Activated CD4-positive, alpha-beta T cell treated with anti-CD3 and anti-CD28 coated beads, Interleukin-10, Interleukin-2, amounts not matched to agents 100 ng/mL and 50 ng/mL, durations not matched to agents 16 hours and 8 hours (primary cell): ENCODE measurements at places on chromosomes 7 and 10.

GRCh38 chr7:1101563-1102431 is 13.9 kb downstream of the GPER1 start:
- no peak for DNase-seq

- DNase-seq, result peak; percentile 54
Observed at GRCh38 chr10:29304264-29304994, 15.6 kb downstream of the LYZL1 start.

- no peak for DNase-seq
Observed at GRCh38 chr10:18880530-18880929, 168.1 kb upstream of the MALRD1 start.

- DNase-seq, result no peak
Observed at GRCh38 chr7:97623333-97623732, 108.6 kb upstream of the TAC1 start.

DNA sequence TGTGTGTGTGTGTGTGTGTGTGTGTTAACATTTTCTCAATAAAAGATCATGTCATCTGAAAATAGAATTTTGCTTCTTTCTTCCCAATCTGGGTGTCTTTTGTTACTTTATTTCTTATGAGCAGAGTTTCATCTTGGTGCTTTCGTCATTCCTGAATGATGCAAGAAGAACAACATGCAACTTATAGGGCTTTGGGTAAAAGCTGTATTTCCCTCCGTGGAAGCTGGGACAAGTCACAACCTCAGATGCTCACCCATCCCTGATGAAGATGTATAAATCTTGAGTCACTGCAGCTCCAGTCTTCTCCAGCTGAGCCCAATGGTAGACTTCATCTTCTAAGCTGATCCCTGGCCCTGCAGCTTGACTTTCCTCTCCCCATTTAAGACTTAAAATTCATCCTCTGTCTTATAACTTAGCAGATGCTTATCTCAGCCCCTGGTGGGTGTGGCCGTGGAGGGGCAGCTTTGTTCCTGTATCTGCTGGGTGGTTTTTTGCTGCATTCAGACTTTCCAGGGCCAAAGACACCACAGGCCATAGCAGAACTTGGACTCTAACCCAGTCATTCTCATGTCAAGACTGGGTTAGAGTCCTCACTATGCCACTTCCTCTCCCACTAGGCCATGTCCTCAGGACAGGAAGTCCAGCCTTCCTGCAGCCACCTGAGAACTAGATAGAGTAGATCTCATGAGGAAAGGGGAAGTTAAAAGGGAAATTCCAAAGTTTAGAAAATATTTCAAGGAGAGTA is 356.4 kb downstream of the TNS3 start:
- DNase-seq, result no peak

GRCh38 chr10:85645926-85646711 is 720.5 kb downstream of the GRID1 start:
- no peak for DNase-seq

GRCh38 chr7:112550468-112551060 is 69.8 kb downstream of the LSMEM1 start:
- DNase-seq, result peak; percentile 67

- DNase-seq, result no peak
Observed at GRCh38 chr7:83148776-83149175, 13.9 kb downstream of the PCLO start.

DNA sequence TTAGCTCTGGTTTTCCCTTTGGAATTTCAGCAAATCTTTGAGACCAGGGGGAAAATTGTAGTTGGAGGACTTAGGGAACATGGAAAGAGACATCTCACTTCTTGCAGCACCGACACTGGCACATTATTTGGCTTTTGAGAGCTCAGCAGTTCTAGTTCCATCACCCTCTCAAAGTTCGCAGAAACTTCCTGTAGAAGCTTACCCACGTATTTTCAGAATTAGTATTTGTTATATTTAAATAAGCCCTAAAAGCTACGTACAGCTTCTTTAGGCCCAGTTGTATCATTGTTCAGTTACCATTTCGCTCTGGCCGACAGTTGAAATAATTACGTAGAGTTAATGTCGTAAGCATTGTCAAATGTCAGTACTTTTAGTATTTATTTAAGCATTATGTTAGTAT is 13.4 kb downstream of the CEP55 start:
- peak; percentile 37 for DNase-seq

GRCh38 chr10:12670004-12670403 is 320.7 kb downstream of the CAMK1D start:
- no peak for DNase-seq

DNA sequence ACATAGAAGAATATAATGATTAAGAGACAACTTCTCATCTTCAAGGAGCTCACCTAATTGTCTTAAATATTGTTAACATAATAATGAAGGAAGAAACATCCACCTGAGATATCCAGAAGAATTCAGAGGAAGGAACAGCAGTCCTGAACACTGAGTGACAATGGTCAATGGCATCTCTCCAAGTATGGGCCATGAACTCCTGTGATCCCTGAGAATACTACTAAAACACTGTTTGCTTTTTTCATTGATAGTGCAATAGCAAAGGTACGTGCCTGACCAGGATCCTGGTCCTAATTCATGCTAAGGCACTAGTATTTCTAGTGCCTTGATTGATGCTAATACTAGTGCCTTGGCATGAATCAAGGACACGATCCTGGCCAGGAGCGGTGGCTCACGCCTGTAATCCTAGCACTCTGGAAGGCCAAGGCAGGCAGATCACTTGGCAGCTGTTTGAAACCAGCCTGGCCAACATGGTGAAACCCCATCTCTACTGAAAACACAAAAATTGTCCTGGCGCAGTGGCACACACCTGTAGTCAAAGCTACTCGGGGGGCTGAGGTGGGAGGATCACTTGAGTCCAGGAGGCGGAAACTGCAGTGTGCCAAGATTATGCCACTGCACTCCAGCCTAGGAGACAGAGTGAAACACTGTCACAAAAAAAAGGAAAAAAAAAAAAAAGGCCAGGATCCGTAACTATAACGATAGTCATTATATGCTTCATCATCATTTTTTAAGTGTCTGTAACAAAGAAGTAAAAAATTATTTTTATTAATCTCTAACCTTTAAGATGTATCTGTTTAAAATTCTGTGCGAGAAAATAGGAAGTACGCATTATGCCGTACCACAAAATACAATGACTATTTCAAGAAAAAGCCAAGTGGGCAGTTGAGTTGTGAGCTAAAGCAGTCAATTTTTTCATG is 49.1 kb downstream of the SRPK2 start:
- DNase-seq, result no peak

DNA sequence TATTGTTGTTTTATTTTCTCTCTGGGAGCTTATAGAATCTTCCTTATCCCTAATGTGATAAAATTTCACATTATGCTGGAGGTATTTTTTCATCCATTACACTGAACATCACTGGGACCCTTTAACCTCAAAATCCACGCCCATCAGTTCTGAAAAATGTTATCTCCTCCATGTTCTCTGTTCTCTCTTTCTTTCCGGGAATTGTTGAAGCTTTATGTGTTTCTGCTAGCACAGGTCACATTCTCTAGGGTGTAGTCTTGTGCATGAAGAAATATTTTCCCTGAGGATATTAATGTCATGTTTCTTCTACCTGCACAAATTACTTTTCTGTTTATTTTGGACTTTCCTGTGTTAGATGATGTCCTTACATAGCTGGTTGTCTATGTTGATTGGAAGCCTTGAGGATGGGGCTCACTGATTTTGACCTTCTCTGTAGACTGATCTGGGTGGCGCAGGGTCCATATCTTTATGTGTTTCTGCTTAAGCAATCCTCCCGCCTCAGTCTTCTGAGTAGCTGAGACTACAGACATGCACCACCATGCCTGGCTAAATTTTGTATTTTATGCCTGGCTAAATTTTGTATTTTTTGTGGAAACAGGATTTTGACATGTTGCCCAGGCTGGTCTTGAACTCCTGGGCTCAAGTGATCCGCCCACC is 31.4 kb upstream of the IL6 start:
- DNase-seq, result no peak

DNA sequence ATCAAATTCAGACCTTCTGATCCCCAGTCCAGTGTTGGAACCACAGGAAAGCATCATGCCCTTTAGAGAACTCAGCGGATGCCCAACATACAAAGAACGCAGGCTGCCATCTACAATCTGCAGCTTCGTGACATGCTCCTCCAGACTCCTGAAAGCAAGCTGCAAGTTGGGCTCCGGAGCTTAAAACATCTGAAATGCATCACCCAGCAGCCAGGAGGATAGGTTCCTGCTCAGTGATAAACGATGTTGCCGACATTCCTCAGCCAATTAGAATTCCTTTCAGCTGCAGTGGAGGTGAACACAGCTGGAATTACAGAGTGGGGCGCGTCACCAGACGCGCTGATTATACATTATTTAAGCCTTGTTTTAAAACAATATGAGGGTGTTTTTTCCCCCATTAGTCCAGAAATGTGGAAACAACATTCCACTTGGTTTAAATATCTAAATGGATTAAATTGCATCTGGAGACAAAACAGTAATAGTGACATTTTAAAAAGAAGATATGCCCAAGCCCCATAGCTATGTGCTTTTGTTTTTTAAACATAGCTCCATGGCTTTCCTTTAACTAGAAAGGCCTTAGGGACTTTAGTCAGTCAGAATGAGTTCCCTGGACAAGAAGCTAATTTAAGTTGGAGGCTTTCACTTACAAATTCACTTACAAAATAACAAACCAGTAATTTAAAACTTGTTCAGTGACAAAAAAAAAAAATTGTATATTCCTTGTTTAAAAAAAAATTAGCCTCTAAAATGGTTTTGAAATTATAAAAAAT is 6.3 kb downstream of the SMURF1 start:
- DNase-seq, result no peak

DNA sequence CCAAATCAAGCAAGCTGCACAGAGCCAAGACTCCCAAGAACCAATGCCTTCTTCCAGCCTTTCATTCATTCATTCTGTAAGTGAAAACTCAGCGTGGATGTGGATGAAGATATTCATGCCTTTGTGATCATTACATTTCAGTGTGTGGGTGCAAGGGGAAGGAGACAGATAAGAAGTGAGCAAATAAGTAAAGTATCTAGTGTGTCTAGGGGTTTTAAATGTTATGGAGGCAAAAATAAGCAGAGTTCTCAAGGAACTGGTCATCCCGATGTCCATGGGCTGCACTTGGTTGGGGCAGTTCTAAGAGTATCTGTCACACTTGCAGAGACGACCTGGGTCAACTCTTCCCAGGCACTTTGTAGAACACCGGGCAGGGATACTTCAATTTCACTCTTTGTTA is 149.1 kb downstream of the KIAA1217 start:
- DNase-seq, result no peak

DNA sequence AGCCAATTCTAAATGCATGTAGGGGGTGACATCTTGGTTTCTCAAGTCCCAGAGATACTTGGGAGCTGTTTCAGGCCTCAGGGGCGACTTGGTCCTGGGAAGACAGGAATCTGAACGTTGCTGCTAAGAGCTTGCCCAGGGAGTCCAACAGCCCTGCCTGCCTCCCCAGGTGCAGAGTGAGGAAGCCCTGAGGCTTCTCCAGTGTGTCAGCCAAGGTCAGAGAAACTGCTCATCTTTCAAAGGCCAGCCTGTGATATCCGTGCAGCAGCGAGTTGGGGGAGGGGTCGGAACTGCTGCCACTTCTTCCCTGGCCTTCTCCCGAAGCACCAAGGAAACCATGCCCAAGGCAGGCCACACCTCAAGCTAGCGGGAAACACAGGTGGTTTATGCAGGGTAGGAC is 9.7 kb downstream of the GDF2 start:
- DNase-seq, result no peak

- no peak for DNase-seq
Observed at GRCh38 chr7:84149573-84149972, 45.0 kb downstream of the SEMA3A start.

- no peak for DNase-seq
Observed at GRCh38 chr10:47019155-47020145, 108.2 kb downstream of the PTPN20 start.

DNA sequence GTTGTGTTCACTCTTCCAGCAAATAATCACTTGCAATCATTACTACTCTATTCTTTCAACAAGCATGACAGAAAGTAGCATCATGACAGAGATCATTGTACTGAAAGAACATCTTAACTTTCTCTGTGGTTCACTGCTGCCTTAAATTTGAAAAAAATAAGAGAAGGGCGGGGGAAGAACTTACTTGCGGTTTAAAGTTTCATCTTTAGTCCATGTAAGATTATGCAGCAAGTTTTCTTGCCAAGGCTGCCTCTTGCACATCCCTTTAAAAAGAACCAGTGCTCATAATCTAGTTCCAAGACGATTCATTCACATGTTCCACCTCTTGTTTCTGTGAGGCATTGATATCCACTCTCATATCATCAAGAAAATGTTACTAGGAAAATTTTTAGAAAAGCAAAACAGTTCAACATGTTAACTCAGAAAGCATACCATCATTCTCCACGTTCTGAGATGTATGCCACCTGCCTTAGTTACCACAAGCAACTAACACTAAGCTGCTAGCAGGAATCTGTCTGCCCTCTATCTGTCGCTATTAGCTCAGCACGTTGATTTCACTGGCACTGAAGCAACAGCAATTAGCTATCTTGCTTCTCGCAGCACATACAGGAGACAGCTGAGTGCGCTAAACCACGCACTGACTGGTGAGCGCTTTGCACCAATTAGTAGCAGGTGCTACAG is at the start of gene PCDH15:
TSS of gene PCDH15 (minus strand) at position 491 of the 681 bp plus-strand sequence. CDS start 136,969 bp downstream, outside the sequence.
- no peak for DNase-seq

- DNase-seq, result no peak
Observed at GRCh38 chr7:5222841-5223411, 32.9 kb downstream of the WIPI2 start.

DNA sequence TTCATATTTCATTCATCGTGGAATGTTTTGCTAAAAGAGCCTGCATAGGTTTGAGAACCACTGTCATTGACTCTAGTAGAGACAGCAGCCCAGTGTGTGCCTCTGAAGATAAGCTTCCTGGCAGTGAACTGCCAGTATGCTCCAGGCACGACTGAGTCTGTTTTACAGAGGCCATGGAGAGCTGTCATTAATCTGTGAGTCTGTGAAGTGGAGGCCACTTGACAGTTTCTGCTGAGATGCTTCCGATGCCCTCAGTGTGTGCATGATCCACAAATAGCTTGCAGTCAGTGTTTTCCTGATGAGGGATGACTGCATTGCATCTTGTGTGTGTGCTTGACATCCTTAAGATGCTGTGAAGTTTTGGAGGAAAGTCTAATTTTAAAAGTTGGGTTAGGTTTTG is 162.2 kb downstream of the PFKFB3 start:
- no peak for DNase-seq

DNA sequence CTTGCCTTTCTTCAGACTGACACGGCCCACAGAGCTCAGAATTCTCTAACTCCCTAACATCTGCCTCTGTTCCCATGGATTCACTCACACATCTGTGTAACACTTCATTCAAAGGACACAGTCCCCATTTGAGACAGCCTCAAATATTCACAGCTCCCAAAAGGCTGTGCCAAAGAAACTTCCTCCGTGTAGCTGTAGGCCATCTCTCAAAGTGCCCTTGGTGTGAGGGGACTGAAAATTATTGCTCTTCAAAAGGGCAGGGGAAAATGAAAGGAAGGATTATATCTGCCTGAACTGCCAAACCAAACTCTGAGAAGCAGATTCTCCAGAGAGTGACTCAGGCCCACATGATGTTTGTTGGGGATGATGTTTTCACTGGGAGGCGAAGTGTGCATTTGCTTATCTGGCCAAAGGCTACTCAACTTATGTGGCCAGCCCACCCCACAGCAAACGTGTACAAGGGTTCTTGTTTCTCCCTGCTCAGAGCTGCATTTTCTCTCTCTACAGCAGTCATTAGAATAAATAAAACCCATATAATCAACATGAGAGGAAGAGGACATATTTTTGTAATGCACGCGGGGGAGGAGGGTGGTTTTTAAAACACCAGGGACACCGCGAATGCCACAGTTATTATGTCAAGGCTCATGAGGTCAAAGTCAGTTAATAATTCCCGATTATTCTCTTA is 302.4 kb upstream of the NFE2L3 start:
- DNase-seq, result no peak
